ENCODE measurements at places on chromosomes 3 and 15.

DNA sequence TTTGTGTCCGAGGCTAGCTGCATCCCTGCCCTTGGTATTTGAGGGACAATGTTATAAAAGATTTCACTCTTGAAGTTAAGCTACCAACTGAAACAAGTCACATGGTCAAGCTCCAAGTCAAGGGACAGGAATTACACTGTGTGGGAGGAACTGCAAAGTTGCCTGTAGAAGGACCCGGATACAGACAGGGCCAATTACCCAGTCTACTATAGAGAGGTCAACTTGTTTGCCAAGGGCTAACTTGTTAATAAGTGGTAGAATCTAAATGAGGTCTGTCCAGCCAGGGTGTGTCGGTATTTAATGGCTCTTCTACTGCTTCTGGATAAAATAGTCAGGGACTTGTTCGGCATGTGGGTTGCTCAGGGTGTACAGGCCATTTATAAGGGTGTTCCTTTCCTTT lies 55.7 kb downstream of the PTPRG start:
- DNase-seq = no peak

- DNase-seq = no peak
These were observed 127.6 kb upstream of the LMOD3 start for GRCh38 chr3:69250014-69250413.

DNA sequence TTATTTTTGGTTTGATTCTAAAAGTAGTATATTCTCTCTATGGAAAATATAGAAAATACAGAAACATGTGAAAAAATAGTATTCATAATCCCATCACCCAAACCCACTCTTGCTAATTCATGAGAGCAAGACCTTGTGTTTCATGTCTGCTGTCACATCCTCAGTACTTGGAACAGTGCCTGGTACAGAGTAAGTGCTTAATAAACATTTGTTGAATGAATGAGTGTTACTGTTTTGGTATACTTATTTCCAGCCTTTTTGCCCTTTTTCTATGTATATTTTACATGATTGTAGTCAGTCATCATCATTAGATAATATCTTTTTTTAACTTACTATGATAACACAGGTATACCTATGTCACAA lies 59.3 kb downstream of the IL16 start:
- no peak for DNase-seq

- DNase-seq = no peak
These were observed 2.2 kb downstream of the RPSA start for GRCh38 chr3:39408493-39409372.

DNA sequence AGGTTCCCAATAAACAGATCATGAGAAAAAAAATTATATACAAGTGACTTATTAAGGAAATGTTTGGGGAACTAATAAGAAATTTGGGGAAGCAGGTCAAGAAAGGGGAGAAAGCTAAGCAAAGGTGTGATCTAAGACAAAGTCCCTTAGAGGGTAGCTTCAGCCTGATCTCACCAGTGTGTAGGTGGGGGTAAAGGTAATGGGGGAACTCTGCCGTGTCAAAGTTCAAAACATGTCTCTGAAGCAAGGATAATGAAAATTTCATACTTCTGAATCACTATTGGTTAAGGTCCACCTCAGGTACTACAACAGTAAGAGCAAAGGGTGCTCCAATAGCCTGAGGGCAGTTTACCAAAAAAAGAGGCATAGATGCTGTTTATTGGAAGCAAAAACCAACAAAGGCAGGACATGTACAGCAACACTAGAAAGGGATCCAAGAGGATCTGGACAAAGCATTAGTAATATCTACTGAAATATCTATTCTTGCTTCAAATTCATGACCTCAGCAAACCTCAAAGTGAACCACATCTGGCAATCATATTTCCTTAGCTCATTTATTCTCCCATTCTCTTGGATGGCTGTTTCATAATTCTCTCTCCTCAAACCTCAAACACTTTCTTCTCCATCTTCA lies 6.9 kb downstream of the ACAD11 start:
- DNase-seq = no peak

GRCh38 chr3:49421890-49422378 lies 339 bp downstream of the AMT start:
- DNase-seq = no peak

GRCh38 chr3:31775383-31775782 lies 205.7 kb downstream of the OSBPL10 start:
- no peak for DNase-seq

- no peak for DNase-seq
These were observed 292.3 kb upstream of the ZPLD1 start for GRCh38 chr3:102142379-102143060.

DNA sequence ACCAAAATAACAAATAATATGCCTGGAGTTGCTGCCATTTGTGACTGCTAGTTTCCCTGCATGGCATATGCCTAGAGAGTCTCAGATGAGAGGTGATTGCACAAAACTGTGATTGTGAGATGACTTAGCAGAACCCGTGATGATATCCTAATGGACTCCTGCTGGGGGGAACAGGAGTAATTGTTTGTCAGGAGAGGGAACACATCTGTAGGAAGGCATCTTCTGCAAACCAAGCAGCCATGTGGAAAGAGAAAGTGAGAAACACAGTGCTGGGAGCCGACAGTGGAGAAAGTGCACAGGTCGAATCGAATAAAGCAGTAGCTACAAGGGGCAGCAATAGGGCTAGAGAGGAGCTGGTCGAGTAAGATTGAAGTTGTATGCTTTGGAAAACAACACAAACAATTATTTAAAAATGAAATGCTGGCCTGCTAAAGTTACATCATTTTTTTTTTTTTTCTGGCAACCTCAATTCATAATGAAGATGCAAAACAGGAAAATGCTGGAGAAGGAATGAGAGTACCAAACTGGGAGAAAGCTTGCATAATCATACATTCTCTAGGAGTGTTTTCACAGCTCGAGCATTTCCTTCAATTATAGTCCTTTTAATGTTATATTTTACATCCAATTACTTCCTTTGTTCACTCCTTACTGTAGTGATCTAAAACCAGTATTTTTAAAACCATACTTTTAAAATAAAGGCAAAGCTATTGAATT lies 494.2 kb upstream of the AGTR1 start:
- no peak for DNase-seq

GRCh38 chr3:100554373-100554676 lies 55.1 kb upstream of the ADGRG7 start:
- DNase-seq = no peak

DNA sequence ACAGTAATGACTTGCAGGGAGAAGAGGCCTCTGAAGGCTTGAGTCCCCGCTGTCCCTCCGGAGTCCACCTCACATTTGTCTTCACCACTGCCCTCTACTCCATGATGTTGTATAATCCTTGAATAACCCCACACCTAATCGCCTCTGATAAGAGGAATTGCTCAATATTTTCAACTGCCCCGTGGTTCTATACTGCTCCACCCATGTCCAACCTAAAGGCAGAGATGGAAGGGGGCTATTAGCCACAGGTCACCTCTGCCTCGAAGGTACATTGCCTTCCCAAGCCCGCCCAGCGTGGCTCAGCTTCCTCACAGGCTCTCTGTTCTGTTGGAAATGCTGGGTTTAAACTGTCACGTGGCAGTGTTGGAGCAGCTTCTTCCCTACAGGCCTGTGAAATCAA lies 12.4 kb downstream of the TLR9 start:
- no peak for DNase-seq

DNA sequence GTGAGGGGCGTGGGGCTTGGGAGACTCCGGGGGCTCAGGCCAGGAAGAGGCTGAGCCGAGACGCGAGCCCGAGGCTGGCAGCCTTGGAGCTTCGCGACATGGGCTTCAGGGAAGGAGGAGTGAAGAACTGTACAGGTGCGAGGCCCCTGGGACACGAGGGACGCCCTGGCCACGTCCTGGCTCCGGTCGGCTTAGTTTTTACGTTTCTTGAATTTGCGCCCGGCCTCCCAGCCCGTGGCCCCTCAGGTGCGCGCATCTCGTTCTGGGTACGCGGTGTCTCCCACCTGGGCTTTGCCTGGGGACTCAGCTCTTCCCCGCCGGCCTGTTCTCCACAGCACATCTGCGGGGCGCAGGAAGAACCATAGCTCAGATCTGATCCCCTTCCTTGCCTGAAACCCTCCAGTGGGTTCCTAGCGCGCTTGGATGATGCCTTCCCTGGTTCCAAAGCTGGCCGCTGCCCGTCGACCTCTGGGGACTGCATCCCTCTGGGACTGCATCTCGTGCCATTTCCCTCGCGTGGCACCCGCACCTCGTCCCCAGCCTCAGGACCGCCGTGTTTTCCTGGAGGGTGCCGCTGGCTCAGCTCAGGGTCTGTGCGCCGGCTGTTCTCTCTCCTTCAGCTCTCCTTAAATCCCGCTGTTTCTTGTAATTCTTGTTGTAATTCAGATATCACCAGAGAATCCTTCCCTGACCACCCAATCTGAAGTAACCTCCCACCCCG lies 614 bp downstream of the CHCHD6 start:
- no peak for DNase-seq

DNA sequence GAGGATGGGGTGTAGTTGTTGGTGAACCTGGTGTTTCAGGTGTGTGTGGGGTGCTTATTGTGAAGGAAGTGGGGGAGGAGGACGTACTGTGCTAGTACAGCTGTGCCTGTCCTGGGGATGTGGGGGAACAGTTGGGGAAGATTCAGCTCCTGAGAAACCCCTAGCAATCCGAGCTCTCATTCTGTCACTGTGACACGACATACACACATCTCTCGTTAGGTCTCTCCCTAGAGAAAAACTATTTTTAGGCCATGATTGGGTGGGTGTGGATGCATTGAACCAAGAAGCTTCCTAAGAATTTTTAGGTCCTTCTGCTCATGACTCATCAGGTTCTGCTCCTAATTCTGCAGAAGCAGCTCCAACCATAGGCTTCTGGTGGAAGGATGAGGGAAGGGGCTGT lies 54.3 kb downstream of the SLC30A4 start:
- no peak for DNase-seq

DNA sequence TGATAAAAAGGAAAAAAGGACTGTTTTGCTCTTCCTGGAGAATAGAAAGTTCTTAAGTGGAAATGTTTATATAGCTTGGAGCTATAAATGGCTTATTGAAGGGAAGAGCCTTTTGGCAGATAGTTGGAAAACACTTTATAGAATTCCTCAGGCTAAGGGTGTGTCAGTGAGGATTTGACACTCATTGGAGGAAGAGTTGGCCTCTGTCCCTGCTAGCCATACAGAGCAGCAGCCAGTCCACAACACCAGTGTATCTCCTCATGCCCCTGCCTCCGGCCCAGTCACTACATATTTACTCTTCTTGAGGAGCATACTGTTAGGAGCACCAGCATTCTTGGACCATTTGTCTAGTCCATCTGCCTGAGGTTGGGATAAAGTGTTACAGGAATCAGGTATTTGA lies 36.2 kb downstream of the KLHL18 start:
- no peak for DNase-seq

- DNase-seq = no peak
These were observed 41.7 kb upstream of the ADAMTS17 start for GRCh38 chr15:100383302-100384107.

DNA sequence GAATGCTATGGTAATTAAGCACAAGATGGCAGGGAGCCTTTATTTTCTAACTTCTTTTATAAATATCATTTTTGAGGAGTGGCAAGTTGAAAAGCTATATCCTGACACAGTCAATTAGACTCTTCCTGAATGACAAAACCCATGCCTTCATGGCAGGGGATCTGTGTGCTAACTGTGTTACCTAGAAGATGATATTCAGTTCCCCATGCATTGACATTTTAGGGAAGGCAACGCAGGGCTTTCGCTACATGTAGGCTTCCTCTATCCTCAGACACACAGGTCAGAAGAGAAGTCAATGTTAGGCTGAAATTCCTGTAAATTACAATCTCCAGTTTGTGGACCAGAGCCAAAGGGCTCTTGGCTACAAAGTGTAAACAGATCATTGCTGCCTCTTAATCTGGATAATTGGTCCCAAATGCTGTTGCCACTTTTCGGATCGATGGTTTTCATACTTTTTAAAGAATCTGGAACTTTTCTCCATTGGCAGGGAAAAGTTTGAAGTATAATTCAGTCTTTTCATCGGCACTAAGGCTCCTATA lies 22.6 kb upstream of the NR2F2 start:
- DNase-seq = no peak

DNA sequence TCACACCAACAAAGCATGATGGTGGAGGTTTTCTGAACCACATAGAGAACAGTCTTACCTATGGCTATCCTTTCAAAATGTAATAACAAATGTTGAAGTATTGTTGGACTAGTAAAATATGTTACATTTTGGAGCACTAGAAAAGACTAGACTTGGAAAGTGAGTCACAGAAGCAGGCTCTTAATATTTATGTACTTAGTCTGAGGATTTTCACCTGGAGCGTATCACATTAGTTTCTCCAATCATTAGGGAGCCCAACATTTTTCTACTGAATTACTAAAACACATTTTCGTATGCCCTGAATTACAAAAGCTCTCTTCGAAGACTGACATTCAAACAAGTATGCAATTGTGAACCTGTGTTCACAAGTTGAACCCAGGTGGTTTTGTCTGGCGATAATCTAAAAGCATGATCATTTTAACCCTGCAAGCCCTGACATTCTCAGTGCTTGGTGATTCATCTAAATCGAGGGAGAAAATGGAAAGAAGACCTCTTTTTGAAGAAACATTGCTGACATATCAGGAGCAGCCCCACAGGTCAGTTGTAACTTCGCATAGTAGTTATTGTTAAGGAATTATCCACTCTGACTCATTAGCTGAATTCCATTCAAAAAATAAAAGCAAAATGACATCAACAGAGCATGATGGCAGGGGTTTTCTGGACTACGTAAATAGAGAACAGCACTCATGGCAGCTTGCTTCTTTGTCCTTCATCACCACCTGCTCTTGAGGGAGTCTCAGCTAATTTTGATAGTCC lies 679.8 kb upstream of the NECTIN3 start:
- no peak for DNase-seq

DNA sequence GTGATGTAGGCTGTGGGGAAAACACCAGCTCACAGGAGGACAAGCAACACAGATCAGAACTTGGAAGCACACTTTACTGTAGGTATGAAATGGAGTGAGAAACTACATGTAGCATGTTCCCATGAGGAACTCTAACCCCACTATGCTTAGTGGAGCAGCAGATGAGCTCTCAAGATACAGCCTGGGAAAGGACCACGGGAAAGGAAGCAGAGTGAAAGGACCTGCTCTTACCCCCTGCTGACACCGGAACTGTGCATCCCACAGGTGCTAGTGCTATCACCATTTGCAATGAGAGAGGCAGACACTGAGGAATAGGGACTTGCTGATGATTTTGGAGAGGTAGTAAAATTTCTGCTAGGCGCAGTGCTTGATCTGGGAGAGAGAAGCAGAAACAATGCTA lies 28.6 kb downstream of the USP4 start:
- no peak for DNase-seq

- no peak for DNase-seq
These were observed 10.8 kb downstream of the BHLHE40 start for GRCh38 chr3:4990069-4990468.

- DNase-seq = no peak
These were observed 54.3 kb downstream of the SLC9A9 start for GRCh38 chr3:143793971-143794370.

DNA sequence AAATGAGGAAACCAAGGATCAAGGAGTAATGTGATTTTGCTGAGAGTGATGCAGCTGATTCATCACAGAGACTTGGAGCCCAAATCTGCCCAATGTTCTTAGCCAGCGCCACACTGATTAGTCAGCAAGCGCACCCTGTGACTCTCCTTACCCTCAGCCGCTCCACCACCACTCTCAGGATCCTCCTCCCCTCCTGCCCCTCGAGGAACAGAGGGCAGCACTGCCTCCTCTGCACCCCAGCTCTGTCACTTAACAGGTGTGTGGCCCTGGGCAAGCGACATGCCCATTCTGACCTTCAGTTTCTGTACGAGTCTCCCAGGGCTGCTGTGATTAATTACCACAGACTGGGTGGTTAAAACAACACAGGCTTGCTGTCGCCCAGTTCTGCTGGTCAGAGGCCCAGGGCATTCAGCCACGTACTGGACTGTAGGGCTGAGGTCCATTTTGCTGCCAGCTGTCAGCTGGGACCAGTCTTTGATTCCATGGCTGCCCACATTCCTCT lies 36.1 kb upstream of the HRH1 start:
- DNase-seq = no peak

Data from uterus (tissue), 4 donors.